Osteocyte (in vitro differentiated cells): ENCODE measurements at places on chromosomes 2 and 18.

GRCh38 chr2:38017836-38018235 is 58.1 kb downstream of the CYP1B1 start:
- no peak for DNase-seq

GRCh38 chr2:48725696-48726494 is 29.6 kb downstream of the LHCGR start:
- DNase-seq = no peak

GRCh38 chr18:35045806-35046205 is 4.6 kb downstream of the MAPRE2 start:
- no peak for DNase-seq

- peak; percentile 87 for DNase-seq
Measured at GRCh38 chr18:58671632-58672564, 633 bp downstream of the MALT1 start.

DNA sequence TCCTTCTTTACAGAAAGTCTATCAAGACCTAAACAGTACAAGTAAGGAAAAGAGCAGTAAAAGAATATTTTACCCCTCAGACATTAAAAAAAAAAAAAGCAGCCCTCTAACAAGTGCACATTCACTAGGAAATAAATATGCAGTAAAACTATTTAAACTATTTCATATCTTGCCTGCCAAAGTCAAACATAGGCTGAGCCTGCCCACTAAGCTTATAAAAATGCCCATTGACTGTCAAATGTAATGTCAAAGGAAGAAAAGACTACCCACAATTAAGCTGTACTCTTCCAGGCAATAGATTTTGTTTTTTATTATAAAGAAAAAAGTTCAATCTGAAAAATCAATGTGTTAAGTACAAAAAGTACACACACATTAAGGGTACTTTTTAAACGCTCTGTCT is 11.8 kb downstream of the ALS2 start:
- DNase-seq = no peak

- no peak for DNase-seq
Measured at GRCh38 chr2:172957734-172958133, 117.9 kb upstream of the MAP3K20 start.

DNA sequence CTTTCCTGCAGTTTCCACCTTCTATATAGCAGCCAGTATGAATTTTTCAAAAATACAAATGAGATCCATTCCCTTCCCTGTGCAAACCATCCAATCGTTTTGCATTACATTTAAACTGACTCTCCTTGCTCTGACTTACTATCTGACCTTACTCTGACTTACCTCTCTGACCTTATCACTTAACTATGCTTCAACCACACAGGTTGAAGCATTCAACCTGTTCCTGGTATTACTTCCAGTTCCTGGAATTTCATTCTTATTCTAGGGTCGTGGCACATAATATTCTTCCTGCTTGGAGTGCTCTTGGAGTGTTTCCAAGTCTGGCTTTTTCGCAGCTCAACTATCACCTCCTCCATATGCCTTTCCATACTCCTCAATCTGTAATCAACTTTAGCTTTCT is 850.6 kb upstream of the CHAC2 start:
- no peak for DNase-seq

GRCh38 chr18:57621246-57621604 is 411 bp downstream of the NARS1 start:
- no peak for DNase-seq

DNA sequence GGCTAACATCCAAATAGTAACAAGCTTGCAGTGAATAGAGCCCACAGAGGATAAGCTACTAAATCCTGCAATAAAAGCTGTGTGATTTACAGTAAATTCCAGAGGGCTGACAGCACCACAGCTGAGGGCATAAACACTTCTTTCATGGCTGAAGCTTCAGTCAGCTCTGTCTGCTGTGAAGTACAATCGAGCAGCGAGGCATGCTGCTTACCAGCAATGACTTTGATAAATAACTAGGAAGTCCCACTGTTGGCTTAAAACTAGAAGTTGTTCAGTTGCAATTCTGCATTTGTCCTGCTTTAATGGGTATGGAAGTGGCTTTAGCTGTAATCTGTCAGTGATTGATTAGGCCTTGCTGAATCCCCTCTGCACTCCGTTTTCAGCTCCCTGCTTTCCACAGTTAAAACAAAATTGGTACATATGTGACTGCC is 65.2 kb upstream of the FIGN start:
- DNase-seq = no peak

GRCh38 chr18:79796016-79796415 is 1.7 kb upstream of the KCNG2 start:
- DNase-seq = no peak

GRCh38 chr2:104868505-104868866 is 14.6 kb downstream of the POU3F3 start:
- DNase-seq = no peak

- peak; percentile 62 for DNase-seq
Measured at GRCh38 chr2:46187112-46187618, 110.0 kb upstream of the EPAS1 start.

DNA sequence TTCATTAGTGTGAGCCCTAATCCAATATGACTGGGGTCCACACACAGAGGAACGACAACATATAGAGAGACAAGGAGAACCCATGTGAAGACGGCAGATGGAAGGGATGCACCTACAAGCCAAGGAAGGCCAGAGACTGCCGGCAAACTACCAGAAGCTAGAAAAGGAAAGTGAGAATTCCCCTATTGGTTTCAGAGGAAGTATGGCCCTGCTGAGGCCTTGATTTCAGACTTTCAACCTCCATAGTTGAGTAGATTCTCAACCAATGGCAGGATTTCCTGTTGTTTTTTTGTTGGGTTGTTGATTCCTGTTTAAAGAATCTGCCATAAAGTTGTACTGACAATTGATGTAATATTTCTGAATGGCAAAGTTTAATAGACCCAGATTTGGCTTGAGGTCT is 241.5 kb downstream of the SATB2 start:
- no peak for DNase-seq

- DNase-seq = no peak
Measured at GRCh38 chr18:58766946-58767345, 95.7 kb downstream of the MALT1 start.

DNA sequence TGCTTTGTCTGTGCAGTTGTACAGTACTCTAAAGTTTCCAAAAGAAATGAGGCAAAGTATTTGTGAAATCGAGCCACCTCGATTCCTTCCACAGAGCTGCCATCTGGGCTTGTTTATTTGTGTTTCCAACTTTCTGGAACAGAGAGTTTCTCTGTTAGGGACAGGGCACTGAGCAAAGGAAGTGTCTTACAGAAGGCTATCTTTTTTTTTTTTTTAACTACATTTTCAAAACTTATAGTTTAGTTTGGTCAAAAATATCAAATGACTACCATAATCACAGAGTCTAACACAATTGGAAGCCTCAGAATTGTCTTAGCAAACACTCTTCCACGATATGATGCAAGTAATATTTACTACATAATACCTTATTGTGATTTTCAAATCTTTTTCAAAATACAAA is 796 bp downstream of the RFTN2 start:
- DNase-seq = no peak

DNA sequence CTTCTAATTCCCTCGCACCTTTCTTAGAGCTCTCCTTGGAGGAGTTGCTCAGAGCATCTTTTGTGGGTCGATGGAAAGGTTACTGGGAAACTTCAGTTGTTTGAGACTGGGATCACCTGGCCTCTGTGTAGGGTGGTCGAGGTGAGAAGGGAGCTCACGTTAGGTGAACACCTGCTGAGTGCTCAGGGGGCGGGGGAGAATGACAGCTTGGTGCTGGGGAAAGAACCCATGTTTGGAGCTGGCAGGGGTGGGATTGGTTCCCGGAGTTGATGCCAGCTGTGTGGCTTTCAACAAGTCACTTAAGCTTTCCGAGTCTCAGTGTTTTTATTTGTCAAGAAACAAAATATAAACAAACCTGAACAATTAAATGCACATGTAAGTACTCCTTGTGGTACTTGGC is 122.3 kb downstream of the GLI2 start:
- DNase-seq = no peak

GRCh38 chr2:27086724-27087593 is at the start of gene KHK:
TSS of gene KHK (plus strand) at chr2:27086772. CDS start at chr2:27087260, 488 bp downstream.
- peak; percentile 84 for DNase-seq

GRCh38 chr2:220227266-220227920 is 600.0 kb downstream of the SLC4A3 start:
- no peak for DNase-seq

GRCh38 chr18:69995774-69996173 is 48.1 kb upstream of the CD226 start:
- DNase-seq = no peak

GRCh38 chr2:137886083-137886831 is 78.0 kb upstream of the HNMT start:
- DNase-seq = no peak

DNA sequence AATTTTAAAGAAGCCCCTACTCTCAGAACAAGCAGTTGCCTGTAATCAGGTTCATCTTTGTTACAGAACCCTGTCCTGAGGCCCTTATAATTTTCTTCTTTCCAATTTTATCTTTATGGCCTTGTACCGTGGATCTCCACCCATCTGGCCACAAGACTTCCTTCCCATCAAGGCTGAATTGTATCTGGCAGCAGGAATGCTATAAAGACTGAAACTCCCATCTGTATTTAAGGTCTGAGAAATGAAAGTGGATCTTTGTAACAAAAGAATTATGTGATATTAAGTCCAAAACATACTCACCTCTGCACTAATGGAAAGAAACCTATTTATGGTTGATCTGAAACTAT is 91.8 kb downstream of the METTL8 start:
- DNase-seq = no peak

- DNase-seq = no peak
Measured at GRCh38 chr2:31066086-31066485, 72.2 kb downstream of the GALNT14 start.

- no peak for DNase-seq
Measured at GRCh38 chr2:203631068-203631757, 75.2 kb upstream of the CD28 start.

DNA sequence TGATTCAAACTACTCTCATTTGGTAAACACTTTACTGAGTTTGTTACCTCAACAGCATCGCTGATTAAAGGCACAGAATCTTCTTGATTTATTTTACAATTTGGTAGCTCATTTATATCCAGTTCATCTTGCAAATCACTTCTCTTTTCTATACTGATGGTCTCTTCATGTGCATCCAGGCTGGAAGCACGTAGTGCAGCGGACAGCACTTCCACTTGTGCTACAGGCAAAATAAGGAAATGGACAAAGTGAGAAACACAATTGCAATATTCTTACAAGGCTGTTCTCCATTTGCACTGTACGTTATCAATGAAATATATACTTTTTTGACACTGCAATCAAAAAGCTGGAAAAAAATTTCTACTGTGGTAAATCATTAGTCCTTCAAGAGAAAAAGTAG is 51.0 kb downstream of the PPP4R1 start:
- no peak for DNase-seq

- no peak for DNase-seq
Measured at GRCh38 chr2:213237251-213237650, 47.0 kb upstream of the SPAG16 start.

- DNase-seq = no peak
Measured at GRCh38 chr18:43664487-43665008, 387.3 kb upstream of the SYT4 start.

- no peak for DNase-seq
Measured at GRCh38 chr2:191446910-191447309, 201.7 kb downstream of the MYO1B start.

DNA sequence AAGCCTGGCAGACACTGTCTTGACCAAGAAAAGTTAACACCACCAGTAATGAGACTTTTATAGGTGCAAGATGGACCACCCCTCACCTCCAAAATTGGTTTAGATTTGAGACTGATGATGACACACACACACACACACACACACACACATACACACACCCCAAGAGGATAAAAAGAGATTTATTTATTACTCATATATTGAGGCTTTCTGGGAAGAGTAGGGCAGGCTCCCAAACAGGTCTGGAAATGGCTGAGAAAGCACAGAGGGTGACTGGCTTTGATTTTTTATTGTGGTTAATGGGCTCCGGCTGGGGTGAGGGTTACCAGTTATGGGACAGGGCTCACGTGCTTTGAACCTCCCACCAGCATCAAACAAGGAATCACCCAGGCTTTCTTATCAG is 54.2 kb upstream of the ADAM23 start:
- no peak for DNase-seq

- DNase-seq = no peak
Measured at GRCh38 chr2:196987649-196988364, 61.3 kb upstream of the PGAP1 start.

DNA sequence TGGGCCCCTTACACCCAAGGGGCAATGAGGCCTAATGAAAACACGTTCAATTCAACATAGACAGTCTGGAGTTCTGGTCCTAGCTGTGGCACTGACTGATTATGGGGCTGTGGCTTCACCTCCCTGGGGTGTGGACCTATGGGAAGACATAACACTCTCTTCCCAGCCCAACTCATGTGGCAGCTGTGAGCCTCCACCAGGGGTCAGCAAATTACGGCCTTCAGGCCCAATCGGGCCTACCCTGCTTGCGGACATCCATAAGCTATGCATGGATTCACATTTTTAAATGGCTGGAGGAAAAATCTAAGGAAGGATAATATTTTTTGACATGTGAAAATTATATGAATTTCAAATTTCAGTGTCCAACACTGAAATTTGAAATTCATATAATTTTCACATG is 101.3 kb downstream of the LOXHD1 start:
- no peak for DNase-seq

- no peak for DNase-seq
Measured at GRCh38 chr2:224646242-224646846, 61.2 kb upstream of the CUL3 start.

DNA sequence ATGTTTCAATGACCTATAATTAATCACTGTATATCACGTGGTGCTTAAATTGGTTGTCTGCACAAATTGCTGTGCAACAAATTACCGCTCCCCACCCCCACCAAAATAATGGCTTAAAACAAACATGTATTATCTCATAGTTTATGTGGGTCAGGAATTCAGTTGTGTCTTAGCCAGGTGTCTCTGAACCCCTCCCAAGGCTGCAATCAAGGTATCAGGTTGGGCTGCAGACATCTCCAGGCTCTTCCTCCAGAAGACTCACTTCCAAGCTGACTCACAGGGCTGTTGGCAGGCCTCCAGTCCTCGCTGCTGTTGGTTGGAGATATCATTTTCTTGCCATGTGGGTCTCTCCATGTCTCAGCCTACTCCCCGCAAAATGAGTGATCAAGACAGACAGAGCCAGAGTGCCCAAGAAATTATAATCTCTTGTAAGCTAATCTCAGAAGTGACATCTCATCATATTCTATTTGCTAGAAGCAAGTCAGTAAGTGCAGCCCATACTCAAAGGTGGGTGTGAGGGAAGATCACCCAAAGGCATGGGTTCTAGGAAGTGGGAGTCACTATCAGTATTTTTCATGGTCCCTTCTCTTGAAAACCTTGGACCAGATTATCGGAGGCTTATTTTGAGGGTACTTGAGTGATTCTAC is 38.4 kb downstream of the SPC25 start:
- no peak for DNase-seq
